ENCODE measurements at places on chromosomes 12 and 14.
A peak's percentile ranks its signal among the peaks of the same experiment; 100 is the strongest.

- no peak for DNase-seq
Observed at GRCh38 chr14:63212776-63213500, 8.7 kb downstream of the RHOJ start.

DNA sequence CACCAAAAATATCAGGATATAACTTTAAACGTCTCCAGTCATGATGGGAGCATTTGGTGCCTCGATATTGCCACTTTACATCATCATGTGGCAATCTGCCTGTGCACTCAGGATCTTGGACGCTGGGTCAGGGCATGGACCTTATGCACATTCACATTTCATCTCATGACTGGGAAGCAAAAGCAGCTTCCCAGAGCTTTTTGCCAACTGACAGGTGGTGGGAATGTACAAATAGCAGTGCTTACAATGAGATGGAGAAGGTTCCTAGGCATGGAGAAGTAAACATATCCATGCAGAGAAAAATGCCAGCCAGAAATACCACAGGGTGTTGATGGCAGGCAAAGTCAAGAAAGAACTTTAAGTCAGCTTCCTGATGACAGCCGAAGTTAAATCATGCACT lies 30.3 kb downstream of the EFCAB11 start:
- DNase-seq: peak; percentile 40

- no peak for DNase-seq
Observed at GRCh38 chr12:83320350-83320749, 633.6 kb downstream of the TMTC2 start.

- no peak for DNase-seq
Observed at GRCh38 chr14:50031602-50032313, 84.6 kb downstream of the VCPKMT start.

GRCh38 chr12:51210690-51211395 lies 7.0 kb downstream of the POU6F1 start:
- no peak for DNase-seq

- no peak for DNase-seq
Observed at GRCh38 chr12:93636708-93637107, 40.5 kb upstream of the CRADD start.

DNA sequence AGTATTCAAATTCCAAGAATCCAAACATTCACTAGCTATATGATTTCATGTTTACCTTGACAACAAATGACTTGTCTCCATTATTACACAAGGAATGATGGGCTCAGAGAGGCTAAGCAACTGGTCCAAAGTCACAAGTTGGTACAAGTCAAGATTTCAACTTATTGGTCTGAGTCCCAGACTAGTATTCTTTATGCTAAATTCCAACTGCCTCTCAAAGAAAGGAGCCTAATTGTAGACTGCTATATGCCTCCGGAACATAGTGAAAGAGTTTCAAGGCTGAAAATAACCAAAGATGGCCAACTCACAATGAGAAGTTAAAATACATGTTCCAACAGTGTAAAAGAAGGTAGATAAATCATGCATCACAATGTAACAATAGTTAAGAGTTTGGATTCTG lies 7.5 kb downstream of the BTG1 start:
- DNase-seq: no peak

DNA sequence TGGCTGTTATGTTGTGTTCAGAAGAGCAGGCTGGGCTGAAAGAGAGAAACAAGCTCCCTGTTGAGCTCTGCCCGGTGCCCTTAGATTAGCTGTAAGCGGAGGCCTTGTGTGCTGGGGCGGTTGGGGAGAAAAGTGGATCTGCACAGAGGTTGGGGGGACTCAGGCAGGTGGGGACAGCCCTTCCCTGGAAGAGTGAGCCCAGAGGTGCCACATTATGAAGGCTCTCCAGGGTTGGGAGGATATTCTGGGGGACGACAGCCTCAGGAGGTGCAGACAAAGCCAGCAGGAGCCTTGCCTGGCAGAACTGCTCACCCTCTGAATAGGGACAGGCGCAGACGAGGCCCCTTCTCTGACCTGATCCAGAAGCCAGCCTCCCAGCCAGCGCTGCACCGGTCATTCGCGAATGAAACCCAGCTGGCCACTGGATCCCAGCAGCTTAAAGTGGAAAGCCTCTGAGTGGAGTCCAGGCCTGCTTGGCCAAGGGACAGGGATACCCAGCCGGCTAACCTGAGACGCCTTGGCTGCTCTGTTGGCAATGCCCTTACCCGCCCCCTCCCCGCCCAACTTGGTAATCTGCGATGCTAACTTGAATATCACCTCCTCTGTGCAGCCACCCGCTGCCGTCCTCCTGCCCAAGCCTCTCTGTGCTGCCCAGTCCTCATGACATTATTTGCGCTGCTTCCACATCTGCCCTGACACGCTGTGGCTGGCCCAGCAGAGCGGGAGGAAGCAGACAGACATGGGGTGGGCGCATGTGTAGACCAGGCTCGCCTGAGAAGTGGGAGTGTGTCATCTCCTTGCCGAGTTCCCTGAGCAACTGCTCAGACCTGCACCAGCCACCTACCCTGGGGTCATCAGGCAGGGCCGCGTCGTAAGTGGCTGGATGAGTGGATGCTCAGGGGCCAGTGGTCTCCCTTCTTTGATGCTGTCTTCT lies 5.6 kb downstream of the HIP1R start:
- DNase-seq: no peak

GRCh38 chr14:50350975-50351374 lies 38.9 kb downstream of the DMAC2L start:
- DNase-seq: no peak

GRCh38 chr12:1639538-1639937 lies 10.5 kb downstream of the WNT5B start:
- DNase-seq: no peak

DNA sequence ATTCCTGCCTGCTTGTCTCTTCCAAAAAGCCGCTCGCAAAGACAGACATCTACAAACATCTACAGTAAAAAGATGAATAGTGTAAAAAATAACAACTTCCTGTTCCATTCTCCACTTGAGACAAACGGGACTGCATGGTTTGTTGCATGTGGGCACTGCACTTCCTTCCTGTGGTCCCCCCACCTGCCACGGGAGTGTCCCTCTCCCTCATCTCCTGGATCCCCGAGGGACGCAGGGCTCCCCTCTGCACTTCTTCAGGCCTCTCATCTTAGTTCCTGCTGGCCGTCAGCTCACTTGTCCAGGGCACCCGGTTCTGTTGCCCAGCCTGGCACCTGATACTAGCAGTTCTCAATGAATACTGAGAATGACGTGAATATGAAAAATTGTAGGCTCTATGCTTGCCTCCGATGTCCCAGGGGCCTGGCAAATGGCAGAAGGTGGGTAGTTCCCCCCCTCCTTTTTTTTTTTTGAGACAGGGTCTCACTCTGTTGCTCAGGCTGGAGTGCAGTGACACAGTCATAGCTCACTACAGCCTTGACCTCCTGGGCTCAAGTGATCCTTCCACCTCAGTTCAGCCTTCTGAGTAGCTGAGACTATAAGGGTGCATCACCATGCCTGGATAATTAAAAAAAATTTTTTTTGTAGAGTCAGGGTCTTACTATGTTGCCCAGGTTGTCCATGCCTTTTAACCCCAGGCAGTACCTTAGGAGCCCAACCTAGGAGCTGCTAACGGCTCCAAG lies 3.5 kb upstream of the KLC1 start:
- DNase-seq: no peak

DNA sequence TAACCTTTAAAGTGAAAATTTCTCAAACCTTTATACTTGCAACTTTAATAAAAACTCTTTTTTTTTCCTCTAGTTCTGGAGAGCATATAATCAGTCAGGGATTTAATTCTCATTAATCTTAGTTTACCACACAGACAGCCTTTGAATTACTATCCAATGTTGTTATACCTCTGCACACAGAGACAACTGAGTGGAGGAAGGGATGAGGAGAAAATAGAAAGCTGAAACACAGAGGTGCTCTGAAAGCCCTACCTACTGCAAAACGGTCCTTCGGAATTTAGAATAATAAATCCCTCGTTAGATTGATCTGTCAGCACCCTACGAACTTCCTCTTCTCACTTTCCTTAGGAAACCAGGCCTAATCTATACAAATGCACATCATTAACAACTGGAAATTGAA lies 122.1 kb downstream of the STXBP6 start:
- DNase-seq: no peak

DNA sequence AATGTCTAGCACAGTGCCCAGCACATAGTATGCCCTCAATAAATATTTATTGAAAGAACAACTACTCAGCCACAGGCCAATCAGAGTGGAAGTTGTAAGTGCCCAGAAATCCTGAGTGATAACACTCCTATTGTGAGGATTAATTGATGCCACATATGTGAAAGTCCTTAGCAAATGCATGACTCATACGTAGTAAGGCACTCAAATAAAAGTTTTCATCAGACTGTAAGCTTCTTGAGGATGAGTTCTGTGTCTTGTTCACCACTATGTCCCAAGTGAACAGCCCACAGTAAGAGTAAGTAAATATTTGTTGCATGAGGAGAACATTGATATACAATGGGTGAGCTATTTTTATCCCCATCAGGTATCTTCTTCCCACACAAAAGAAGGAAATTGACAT lies 24.7 kb upstream of the ANO6 start:
- DNase-seq: no peak

- DNase-seq: no peak
Observed at GRCh38 chr12:31406345-31406744, 80.4 kb upstream of the SINHCAF start.

- no peak for DNase-seq
Observed at GRCh38 chr14:23172574-23172973, 10.9 kb downstream of the SLC7A8 start.

DNA sequence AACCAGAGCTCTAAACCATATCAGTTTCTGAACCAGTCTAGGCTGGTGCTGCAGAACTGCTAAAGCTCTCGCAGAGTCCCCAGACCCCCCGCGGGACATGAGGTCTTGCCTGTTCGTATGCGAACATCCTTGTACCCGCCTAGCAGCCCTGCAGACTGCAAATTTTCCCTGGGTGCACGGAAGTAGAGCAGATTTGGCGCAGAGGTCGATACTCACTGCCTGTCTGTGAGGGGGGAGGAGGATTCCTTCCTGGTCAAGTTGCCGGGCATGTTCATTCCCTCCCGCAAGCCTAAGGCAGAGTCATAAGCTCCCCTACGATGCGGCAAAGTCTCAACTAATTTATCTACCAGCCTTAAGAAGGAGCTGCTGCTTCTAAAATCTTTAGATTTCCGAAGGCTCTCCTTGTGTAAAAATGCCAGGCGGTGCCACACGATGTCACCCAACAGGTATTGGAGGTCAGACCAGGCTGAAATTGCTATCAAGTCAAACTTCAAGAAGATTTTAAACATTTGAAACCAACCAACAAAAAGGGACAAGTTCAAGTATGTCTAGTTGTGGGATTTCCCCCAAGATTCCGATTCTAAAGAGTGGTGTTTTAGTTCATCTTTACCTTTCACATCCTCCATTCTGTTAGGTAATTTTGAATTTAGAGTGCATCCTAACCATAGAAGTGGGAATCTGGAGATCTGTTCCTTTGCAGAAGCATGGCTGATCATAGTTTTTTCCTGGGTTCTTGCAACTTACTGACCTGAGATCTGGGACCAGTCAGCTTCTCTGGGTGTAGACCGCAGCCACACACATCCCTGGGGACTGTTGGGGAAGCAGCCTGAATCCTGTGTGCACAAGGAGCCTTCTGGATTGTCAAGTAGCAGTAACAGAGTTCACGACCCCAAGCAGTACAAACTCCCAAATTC lies 1.6 kb upstream of the PAX9 start:
- no peak for DNase-seq

DNA sequence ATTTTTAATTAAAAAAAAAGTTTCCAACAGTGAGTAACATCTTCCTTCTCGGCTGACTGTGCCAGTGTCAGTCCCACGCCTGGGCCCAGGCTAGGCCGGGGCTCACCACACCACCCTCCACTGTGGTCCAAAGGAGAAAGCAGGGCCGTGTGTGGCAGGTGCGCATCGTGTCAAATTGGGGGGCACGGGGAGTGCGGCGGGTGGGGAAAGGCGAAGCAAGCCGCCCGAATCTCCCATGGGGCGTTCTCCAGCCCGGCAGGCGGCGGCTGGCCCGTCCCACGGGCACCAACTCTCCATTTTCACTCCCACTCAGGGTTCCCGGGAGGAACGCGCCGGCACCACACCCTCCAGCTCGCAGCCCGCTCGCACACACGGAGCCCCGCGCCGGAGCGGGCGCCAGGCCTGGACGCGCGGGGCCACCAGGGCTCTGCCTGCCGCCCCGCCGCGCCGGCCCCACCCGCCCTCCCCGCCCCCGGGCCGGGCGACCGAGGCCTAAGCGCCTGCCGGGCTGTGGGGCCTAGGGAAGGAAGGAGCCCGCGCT lies 604 bp downstream of the EEA1 start:
- DNase-seq: no peak

DNA sequence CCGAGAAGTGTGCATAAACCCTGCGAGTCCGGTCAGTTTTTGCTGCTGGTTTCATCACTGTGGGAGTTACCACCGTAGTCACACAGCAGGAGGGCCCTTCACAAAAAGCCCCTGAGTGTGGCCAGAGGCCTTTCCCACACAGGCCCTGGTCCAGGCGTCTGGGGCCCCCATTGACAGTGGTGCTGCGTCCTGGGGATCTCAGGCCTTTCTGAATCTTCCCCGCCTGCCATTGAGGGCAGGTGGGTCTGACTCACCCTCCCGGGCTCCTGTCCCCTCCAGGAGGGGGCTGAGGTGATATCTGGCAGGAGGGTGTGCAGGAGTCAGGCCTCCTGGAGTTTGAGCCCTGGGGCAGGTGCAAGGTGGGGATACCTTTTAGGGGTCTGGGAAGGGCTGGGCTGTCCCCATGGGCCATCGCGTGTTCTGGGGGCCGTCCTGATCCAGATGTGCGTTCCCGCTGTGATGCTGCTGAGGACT lies 358.5 kb downstream of the TMEM121 start:
- no peak for DNase-seq

GRCh38 chr12:22332202-22332601 lies 2.3 kb downstream of the ST8SIA1 start:
- DNase-seq: no peak

DNA sequence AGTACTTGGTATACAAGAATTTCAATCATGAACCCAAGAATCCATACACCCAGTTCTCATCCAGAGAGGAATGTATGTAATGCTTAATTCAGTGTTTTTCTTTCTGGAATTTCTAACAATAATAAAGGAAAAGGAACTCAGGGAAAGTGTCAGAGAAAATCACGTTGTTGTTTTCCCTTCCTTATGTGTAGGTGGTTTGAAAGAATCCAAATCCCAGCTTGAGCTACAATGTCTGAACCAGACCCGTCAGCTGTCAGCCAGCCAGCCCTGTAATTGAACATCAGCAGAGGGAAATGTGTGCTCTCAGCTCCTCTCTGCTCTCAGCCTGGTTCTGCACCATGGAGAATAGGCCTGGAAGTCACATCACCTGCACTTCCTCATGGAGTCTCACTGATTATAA lies 126.5 kb downstream of the TMEM30B start:
- DNase-seq: no peak

DNA sequence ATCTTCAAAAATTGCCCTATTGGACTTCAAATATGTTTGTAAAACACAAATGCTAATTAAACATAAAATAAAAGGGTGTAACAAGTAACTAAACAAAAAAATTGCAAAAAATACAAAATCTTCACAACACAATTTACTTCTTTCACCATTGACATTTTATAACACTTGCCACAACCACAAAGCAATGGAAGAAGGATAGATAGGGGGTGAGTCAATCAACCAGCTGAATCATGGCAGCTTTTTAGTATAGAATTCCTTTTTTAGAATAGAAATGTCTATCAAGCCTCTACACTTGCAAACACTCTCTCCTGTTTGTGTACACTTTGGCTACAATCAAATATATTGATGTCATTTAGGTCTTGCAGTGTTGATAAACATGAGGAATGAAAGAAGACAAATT lies 232.7 kb downstream of the SLC16A7 start:
- no peak for DNase-seq
